ENCODE measurements at places on chromosomes 16 and 17. TPM values are rescaled to one million over a fixed set of nuclear protein-coding genes. Genes with fewer than 3 reads are reported as not detected.

GRCh38 chr17:15343749-15344148, 2.4 kb upstream of the TEKT3 start:
- DNase-seq = no peak

- no peak for DNase-seq
These were observed 25.7 kb downstream of the MAPT start for GRCh38 chr17:45920083-45920482.

GRCh38 chr17:72296456-72296855, 175.6 kb downstream of the SOX9 start:
- no peak for DNase-seq

- DNase-seq = no peak
These were observed 59.3 kb upstream of the MRTFB start for GRCh38 chr16:14011846-14012245.

- DNase-seq = no peak
These were observed 123.7 kb downstream of the METRNL start for GRCh38 chr17:83203073-83203471.

DNA sequence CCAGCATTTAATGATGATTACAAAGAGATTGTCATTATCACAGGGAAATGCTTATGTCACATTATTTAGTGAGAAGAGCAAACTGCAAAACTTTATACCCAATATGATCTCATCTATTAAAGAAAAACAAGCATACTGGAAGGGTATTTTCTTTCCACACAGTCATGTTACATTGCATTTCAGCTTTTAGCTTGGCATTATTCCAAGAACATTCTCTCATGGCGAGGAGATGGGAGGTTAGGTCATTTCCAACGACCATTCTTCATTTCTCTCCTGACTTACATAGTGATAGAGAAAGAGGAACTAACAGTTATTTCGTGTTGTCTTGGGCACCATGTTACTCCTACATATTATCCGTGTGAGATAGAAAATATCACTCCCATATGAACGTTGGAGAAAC, 309.4 kb upstream of the XYLT1 start:
- DNase-seq = no peak

DNA sequence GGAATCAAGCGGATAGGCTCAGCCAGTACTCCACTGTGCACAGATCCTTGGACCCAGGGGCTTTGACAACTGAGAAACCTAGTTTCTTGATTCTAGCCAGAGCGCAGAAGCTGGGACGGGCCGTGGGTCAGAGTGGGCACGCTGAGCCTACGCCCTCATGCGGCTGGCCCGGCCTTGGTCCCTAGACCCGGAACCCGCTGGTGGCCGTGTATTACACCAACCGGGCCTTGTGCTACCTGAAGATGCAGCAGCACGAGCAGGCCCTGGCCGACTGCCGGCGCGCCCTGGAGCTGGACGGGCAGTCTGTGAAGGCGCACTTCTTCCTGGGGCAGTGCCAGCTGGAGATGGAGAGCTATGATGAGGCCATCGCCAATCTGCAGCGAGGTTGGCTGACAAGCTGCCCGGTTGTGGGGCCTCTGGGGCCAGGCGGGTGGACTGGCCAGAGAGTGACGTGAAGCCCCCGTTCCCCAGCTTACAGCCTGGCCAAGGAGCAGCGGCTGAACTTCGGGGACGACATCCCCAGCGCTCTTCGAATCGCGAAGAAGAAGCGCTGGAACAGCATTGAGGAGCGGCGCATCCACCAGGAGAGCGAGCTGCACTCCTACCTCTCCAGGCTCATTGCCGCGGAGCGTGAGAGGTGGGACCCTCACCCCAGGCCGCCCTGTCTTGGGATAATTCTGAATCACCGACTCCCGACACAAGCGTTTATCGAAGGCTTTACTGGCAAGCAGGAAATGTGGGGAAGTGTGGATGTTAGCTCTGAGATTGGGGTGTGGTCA, 946 bp downstream of the STUB1 start:
- DNase-seq = no peak

- no peak for DNase-seq
These were observed 9.9 kb downstream of the KRTAP9-1 start for GRCh38 chr17:41199421-41200078.

- no peak for DNase-seq
These were observed 141.1 kb downstream of the CCDC182 start for GRCh38 chr17:57603978-57604377.

- DNase-seq = peak; percentile 35
These were observed at the start of the genes GALNS and TRAPPC2L for GRCh38 chr16:88856828-88857727. Gene GALNS (minus strand): TSS chr16:88856947. CDS start chr16:88856877, 70 bp downstream. Gene TRAPPC2L (plus strand): TSS chr16:88857127. CDS start chr16:88857151, 24 bp downstream.

DNA sequence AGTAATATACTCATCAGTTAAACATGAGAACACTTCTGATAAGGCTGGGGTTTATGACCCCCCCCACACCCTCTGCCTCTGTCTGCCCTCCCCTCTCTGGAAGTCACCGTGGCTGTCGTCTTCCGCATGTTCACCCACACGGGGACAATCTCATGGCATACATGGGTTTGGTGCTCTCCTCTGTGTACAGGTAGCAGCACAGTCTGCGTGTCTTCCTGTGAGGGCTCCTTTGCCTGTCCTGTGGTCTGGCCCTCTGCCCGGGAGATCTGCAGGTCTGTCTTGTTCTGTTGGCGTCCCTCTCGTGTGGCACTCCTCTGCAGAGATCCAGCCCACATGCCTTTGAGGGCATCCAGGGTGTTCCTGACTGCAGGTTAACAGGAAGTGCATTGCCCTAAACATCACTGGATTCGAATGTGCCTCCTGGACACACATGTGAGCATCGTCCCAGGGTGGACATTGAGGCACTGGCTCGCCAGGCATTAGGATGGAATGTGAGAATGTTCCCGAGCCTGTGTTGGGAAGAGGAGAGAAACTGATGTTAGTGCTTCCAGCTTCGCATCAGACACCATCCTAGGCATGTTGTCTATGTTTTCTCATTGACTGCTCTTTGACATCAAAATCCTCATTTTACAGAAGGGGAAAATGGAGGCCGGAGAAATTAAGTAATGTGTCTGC, 54.5 kb downstream of the NKD1 start:
- DNase-seq = no peak

DNA sequence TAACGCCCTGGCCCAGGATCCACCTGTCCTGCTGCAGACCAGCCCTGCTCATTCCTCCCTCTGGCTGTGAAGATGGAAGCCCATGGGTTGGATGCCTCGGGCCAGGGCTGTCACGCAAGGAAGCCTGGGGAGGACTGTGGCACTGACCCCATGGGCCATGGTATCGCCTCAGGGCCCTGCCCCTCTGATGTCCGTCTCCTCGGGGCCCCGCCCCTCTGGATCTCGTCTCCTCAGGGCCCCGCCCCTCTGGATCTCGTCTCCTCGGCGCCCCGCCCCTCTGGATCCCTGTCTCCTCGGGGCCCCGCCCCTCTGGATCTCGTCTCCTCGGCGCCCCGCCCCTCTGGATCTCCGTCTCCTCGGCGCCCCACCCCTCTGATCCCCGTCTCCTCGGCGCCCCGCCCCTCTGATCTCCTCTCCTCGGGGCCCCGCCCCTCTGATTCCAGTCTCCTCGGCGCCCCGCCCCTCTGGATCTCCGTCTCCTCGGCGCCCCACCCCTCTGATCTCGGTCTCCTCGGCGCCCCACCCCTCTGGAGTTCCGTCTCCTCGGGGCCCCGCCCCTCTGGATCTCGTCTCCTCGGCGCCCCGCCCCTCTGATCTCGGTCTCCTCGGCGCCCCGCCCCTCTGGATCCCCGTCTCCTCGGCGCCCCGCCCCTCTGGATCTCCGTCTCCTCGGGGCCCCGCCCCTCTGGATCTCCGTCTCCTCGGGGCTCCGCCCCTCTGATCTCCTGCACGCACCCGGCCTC, 24.0 kb downstream of the METRNL start:
- peak; percentile 17 for DNase-seq

GRCh38 chr17:19533718-19534561, at the start of gene SLC47A1:
Gene SLC47A1 (plus strand): TSS chr17:19533854. CDS start chr17:19533940, 86 bp downstream.
- DNase-seq = no peak

- DNase-seq = no peak
These were observed at the start of gene SAMD14 for GRCh38 chr17:50129728-50130558. Gene SAMD14 (minus strand): TSS chr17:50130160. CDS start chr17:50124959, 5,201 bp downstream.

DNA sequence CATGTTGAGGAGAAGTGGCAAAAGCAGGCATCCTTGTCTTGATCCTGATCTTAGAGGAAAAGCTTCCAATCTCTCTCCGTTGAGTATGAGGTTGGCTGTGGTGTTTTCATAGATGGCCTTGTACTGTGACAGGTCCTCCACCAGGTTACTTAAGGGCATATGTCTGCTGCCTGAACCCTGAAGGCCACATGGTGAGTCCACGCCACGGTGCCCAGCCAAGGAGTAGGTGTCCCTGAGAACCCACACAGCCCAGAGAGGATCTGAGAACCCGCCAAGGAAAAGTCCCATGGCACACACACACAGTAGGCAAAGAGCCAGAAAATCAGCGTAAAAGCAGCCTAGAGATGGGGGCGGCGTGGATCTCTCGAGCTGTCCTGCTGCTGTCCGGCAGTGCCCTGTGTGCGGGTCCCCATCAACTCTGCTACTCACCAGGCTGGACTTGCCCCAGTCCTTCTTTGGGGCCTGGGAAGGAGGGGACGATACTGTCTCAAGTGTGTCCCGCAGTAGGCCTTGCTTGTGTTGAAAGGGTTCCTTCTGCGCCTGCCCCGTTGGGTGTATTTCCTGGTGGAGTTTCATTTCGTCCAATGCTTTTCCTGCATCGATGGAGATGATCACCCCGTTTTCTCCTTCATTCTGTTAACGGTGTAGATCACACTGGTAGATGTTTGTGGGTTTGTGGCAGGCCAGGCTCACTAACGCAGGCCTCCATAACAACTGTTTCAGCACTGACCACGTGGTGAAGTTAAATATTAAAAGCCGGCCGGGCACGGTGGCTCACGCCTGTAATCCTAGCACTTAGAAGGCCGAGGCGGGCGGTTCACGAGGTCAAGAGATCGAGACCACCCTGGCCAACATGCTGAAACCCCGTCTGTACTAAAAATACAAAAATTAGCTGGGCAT, 90.8 kb upstream of the DNAH17 start:
- no peak for DNase-seq

DNA sequence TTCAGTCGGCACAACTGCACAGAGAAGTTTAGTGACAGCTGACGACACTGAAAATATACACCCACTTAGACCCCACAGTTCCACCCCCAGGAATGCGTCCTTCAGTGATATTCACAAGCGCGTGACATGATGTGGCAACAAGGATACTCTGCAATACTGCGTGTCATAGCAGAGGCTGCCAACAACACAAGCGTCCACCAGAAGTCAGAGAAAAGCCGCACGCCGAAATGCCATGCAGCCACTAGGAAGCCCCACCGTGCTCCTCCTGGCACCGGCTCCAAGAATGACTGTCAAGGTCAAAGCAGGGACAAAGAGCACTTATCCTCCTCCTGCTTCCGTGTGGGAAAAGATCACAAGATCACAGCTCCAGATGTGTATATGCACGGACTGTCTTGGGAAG, 3.5 kb downstream of the ATP2A3 start:
- no peak for DNase-seq

Gene ANKRD40CL
- not detected for total RNA-seq

Gene MGAT5B
- 34.9 TPM for total RNA-seq

Gene ABCC11
- total RNA-seq = not detected

Gene KRT27
- not detected for total RNA-seq

Gene CYGB
- total RNA-seq = 6.0 TPM

Gene APPBP2
- 25.8 TPM for total RNA-seq

Gene NPIPA3
- 3.7 TPM for total RNA-seq

Gene PRKCB
- total RNA-seq = 0.41 TPM

Data from Panc1 (cell line).